ENCODE measurements at places on chromosomes 16 and 17.

- no peak for DNase-seq
These were observed 9.7 kb downstream of the IRX6 start for GRCh38 chr16:55333684-55334083.

GRCh38 chr17:82802075-82802780 is 37.6 kb downstream of the ZNF750 start:
- no peak for DNase-seq

- DNase-seq: no peak
These were observed 152.2 kb downstream of the SNX11 start for GRCh38 chr17:48259694-48260291.

- no peak for DNase-seq
These were observed 32.0 kb upstream of the SLC5A10 start for GRCh38 chr17:18919963-18920362.

GRCh38 chr16:78553268-78554039 is 454.0 kb downstream of the WWOX start:
- DNase-seq: no peak

- DNase-seq: no peak
These were observed 2.3 kb upstream of the CSNK2A2 start for GRCh38 chr16:58200004-58200797.

DNA sequence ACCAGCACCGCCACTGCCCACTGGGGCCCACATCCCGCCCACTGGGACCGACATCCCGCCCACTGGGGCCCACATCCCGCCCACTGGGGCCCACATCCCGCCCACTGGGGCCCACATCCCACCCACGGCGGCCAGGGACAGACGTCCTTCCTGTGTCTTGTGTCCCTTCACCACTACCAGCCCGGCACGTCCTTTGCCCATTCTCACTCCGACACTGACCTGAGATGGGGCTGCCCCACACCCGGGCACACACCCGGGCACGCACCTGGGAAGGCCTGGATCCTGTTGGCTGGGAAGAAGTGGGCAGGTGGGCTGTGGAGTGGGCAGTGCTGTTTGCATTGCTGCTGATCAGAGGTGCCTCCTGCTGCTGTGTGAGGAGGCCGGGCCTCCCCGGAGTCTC is 28.4 kb upstream of the GNG13 start:
- DNase-seq: no peak

- DNase-seq: no peak
These were observed 31.9 kb downstream of the SLFN11 start for GRCh38 chr17:35341411-35341992.

DNA sequence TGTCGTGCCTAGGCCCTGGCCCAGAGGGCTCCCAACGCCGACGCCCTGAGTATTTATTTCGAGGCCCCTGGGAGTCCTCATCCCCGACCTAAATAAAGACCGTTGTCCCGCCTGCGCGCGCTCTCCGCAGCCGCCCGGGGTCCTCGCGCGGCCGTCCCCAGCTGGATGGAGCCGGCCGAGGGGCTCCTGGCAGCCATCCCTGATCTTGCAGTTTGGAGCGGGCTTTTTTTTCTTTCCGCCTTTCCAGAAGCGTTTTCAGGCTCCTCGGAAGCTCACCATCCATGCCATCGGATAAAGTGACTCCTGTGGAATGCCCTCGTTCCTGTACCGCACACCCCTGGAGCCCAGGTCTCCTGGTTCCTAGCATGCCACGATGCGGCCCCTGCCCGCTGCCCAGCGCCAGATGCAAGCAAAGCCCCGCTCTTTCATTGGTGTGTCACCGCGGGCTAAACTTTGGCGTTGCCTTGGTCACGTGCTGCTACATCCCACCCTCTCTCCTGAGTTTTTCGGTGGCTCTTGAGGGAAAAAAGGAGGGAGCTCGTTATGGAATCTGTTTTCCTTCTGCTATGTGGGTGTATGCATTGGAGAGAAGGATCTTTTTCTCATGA is 716 bp downstream of the TMEM94 start:
- no peak for DNase-seq

- DNase-seq: no peak
These were observed 3.2 kb upstream of the IL17C start for GRCh38 chr16:88634994-88635670.

- no peak for DNase-seq
These were observed 14.6 kb downstream of the COG4 start for GRCh38 chr16:70508752-70509151.

DNA sequence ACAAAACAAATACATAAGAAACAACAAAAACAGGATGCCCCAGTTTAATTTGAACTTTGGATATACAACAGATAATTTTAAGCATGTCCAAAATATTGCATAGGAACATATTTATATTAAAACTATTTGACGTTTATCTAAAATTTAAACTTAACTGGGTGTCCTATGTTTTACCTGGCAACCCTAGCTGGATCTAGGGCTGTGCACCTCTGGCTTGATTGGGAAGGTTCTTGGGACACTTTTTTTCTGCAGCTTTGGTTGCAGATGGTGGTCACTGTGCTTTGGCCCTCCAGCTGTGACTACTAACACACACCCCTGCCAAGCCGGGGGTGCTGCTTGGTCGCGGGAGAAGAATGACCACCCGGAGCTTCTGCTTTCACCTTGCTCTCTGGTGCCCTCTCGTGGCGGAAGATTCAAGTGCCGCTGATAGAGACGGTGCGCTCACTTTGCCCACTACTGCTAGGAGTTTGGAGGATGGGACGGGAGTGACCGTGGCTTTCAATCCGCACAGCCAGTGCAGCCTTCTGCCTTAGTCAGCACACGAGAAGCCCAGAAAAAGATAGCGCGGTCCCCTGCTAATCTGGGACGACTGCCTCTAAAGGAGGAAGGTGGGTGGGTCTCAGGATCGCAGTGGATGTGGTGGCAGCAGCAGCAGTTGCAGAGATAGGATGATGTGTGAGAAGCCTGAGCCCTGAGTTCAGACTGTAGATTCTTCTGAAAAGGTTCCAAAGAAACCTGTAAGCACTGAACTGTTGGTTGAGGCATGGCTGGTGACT is 6.7 kb downstream of the SPACA3 start:
- DNase-seq: peak; percentile 22

GRCh38 chr16:28492511-28492910 is 637 bp upstream of the CLN3 start:
- DNase-seq: no peak

DNA sequence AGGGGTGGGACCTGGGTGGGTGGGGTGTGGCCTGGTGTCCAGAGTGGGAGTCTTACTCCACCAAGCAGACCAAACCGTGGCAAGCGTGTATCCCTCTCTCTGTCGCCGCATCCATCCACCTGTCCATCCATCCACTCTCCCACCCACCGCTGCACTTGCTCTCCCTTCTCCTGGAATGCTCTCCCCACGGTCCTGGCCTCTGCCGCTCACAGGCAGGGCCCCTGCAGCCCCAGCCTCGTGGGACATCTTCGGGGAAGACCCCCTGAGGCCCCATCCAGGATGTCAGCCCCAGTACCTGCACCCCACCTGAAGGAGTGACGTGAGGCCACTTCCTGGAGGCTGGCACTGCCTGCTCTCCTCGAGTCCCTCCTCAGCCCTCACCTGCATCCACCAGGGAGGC is 189.5 kb upstream of the GSE1 start:
- no peak for DNase-seq

- peak; percentile 35 for DNase-seq
These were observed 93.6 kb upstream of the MPHOSPH6 start for GRCh38 chr16:82263521-82264143.

DNA sequence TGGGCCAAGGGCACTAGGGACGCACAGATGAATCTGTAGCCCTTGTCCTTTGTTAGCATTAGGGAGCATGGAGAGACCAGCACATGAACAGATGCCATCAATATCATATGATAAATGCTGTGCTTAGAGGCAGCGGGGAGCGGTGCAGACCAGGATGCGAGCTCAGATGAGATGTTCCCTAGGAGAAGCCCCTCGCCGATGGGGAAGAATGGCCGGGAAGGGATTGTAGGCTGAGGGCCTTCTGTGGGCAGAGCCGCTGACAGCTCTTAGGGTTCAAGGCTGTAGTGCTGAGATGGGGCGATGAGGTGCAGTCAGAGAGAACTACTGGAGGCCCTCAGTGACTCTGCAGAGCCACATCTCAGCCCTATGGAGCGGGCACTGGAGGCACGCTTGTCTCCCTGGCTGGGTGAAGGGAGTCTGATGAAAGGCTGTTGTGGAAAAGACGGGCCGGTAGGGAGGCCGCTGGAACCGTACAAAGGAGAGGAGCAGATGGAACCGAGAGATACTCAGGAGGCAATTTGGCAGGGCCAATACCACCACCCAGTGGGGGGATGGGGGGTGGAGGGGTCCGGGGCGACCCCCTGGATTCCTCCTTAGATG is 66.3 kb upstream of the ENDOV start:
- no peak for DNase-seq

- DNase-seq: no peak
These were observed 29.9 kb upstream of the TNS4 start for GRCh38 chr17:40531051-40531991.

DNA sequence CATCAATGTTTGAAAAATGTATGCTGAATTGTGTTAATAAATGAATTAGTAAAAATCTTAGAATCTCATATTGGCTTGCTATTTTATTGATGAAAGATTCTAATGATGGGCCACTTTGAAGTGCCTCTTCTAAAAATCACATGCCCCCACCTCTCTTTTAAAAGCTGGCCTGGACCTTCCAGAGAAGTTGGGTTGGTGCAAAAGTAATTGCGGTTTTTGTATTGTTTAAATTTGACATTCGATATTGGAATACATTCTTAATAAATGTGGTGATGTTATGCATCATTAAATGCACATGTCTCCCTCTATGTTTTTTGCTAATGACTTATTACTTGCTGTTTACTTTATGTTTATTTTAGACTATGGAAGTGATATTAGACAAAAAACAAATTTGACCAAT is 314.6 kb upstream of the C16orf82 start:
- DNase-seq: no peak

DNA sequence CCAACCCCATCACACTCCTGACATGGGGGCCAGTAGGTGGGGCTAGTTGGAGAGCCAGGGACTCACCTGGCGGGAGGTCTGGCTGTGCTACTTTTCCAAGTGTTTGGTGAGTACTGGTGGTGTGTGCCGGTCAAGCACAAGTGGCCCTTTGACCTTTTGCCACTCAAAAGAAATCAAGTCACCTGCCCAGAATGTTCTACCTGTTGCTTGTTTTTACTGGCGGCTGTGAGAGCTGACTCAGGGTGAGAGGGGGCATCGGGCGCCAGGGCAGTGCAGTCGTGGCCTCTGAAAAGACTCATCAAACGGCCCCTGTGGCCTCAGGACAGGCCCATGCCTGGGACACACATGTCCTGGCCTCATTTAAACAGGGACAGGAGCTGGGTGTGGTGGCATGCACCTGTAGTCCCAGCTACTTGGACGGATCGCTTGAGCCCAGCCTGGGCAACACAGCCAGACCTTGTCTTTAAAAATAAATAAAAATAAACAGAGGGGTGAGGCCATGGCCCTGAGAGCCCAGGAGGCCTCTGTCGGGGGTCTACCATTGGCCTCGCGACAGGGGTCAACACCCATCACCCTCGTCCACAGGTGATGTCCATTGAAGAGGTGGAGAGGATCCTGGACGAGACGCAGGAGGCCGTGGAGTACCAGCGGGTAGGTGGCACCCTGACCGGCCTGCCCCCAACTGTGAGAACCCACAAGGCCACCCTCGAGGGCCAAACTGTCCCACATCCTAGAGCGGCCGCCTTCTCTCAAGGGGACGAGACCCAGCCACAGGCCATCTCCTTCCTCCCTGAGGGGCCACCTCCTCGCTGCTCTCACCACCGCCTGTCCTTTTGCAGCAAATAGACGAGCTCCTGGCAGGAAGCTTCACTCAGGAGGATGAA is 5.0 kb downstream of the CHMP6 start:
- DNase-seq: no peak

- DNase-seq: no peak
These were observed 600.6 kb downstream of the KCNJ2 start for GRCh38 chr17:70769956-70770355.

DNA sequence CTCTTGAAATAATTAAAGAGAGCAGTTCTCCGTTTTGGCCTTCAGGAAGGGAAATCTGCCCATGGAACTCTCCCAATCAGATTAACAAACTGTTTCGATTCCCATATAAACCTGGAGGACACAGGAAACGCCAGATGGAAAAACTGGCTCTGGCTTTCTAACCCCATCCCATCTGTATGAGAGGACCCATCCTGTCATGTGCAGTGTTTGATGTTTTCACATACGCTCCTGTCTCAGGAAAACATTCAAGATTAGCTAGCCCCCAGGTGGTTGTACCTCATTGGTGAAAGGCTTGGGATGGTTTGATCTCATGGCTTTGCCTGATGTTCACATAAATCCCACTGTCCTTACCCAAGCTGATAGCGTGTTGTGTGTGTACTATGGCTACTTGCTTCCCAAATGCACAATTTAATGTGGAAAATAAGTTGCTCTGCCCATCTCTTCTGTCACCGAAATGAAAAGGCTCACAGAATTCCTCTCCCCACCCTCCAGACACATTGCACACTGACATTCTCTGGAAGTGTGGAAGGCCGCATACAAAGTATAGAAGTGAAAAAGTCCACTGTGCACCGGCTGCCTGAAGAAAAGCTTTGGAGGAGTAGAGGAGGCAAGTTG is 18.2 kb upstream of the ERN1 start:
- DNase-seq: no peak

DNA sequence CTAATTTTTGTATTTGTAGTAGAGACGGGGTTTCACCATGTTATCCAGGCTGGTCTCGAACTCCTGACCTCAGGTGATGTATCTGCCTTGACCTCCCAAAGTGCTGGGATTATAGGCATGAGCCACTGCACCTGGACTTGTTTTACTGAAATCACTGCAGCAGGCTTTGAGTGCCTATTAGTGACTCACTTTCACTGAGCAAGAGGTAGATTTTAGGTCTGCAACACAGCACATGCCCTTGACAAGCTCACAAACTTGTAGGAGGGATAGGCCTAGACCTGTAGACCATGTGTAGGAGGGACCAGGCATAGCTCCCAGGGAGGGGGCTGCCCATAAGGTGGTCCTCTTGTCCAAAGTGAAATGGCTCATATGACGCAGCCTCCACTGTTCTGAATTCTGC is 27.0 kb upstream of the RPTOR start:
- DNase-seq: no peak

DNA sequence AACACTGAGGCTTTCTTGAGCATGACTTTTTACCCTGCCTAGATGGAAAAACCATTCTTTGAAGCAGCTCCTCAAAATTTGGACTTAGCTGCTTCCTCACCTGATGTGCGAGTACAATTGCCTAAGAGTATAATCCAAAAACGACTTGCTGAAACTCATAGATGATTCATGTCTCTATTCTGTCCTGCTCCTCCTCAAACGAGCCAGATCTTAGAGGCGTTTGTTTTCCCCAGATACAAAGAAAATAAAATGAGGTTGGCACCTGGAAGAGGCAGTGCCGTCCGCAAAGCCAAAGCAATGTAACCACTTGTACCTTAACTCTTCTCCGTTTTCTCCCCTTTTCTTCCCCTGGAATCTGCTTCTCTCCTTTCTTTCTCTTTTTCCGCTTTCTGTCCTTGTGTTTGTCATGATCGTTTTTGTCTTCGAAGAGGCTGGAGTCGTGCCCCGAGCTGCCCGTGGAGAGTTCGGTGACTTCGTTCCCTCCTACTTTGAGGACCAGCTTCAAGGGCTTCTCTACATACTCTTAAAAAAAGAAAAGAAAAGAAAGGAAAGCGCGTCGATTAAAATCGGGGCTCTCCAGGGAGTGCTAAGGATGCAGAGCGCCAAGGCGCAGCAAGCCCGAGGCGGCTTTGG is 895 bp downstream of the BRD7 start:
- no peak for DNase-seq

GRCh38 chr17:81713004-81713555 is 996 bp downstream of the SLC25A10 start:
- no peak for DNase-seq

Measured in forelimb muscle (tissue), 1 donor.